ENCODE measurements at places on chromosomes 7 and 10.

DNA sequence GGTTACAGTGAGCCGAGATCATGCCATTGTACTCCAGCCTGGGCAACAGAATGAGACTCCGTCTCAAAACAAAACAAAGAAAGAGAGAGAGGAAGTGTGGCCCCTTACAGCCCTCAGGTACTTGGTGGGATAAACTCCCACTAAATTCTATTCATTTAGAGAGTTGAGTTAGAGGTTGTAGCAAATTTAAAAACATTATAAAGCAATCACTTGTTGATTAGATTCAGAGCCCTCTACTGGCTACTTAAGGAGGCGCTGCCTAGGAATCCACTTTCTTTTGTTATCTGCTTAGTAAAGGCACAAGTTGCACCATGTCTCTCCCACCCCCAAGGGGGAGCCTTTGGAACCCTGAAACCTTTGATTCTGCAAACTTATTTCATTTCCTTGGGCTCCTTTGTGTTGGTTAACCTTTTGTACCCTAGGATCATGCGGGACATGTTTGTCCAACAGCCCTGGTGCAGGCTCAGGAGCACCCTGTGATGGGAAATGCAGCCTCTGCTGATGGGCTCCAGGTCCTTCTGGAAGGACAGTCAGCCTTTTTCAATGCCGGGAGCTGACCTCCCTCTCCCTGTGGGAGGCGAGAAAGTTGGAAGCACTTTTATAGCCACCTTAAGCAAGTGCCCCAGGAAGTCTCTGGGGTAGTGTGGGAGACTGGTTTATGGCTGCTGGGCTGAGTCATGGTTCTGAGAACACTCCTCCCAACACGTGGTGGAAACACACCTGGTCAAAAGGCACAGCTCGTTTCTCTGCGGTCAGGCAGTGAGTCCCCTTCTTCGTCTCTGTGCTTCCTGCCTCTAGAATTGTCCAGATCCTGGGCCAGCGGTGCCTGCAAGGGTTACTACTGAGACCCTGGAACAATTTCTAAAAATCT is 2.3 kb downstream of the HKDC1 start:
- peak; percentile 61 for DNase-seq

DNA sequence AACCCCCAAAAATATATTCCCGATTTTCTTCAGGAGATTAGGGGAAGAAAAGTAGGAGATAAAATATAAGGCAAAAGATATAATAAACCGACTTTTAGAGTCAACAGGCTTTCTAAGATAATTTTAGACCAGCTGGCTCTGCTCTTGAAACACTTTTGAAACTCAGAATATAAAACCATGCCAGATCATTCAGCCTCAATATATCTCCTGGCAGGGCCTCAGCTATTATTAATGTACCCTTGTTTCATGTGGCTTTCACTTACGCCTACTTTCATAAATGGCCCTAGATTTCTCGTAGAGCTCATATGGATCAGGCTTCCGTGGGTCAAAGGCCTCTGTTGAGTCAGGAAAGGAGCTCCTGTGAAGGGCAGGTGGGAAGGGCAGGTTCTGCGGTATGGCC is 396.0 kb downstream of the PHTF2 start:
- no peak for DNase-seq

DNA sequence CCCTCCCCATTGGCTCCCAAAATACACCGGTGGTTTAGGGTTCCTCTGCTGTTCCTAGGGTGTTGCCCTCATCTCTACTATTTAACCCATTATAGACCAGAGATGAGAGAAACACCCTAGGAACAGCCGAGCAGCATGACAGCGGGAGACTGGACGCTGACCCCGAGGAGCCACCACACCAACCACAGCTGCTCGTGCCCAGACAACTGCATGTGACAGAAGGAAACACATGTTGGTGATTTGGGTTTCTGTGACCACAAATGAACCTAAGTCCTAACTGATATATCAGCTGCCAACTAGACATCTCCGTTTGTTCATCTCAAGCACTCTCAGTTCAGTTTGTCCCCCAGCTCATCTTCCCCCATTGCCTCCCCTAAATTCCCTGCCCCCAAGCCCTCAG is 13.4 kb downstream of the CFAP43 start:
- no peak for DNase-seq

- DNase-seq, result peak; percentile 45
Observed at GRCh38 chr10:106384496-106384895, 780.0 kb downstream of the SORCS1 start.

GRCh38 chr7:46557295-46557711 is 636.2 kb upstream of the IGFBP3 start:
- peak; percentile 86 for DNase-seq

DNA sequence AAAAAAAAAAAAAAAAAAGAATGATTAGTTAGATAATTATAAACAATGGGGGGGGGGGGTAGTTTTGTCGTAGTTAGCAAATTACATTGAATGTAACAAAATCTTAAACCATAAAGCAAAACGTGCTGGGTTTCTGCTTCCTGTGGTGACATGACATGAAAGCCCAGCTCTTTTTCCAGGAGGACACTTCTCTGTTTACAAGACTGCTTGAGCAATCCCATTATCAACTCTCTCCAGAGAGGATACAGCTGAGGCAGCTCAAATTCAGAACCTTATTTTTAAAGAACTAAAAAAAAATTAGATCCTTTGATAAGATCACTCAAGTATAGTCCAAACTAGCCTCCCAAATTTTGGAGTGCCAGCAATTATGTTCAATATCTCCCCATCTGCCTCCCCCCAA is 58.6 kb downstream of the ADRB1 start:
- DNase-seq, result no peak

- DNase-seq, result no peak
Observed at GRCh38 chr10:92438220-92438619, 135.7 kb downstream of the IDE start.

- DNase-seq, result peak; percentile 63
Observed at GRCh38 chr7:40698214-40698920, 563.6 kb downstream of the SUGCT start.

GRCh38 chr10:87552248-87552929 is 47.7 kb downstream of the MINPP1 start:
- DNase-seq, result peak; percentile 53

- no peak for DNase-seq
Observed at GRCh38 chr7:117683430-117684175, 189.6 kb downstream of the CTTNBP2 start.

DNA sequence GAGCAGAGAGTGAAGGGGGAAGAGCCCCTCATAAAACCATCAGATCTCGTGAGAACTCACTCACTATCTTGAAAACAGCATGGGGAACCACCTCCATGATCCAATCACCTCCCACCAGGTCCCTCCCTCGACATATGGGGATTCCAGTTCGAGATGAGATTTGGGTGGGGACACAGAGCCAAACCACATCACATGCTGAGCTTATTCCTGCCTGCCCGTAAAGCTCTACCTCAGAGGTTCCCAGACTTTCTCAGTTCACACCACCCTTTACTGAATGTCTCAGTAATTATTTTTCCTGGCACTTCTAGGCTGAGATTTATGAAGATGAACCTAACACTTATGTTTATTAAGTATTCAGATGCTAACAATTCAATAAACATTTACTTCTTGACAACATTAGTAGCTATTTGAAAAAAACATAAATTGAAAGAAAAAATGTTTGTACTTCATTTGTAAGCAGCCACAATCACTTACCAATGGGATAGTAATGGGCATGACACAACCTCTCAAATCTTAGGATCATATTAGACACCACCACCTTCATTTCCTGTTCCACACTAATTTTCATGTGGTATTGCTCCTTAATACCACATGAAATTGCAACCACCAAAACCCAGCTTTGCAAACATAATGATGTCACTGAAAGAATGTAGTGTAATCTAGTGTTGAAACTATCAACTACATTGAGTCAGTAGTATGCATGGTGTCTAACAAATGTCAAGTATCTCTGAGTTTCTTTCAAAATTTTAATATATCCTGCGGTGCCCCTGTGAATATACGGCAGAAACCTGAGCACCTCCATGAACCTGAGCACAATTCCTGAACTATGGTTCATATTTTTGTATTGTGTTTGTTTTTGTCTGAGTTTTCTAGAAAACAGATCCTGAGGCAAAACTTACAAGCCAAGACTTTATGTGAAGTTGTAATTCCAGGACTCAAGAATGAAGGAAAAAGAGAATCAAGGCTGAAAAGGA is 4.5 kb upstream of the DGKI start:
- DNase-seq, result peak; percentile 61

DNA sequence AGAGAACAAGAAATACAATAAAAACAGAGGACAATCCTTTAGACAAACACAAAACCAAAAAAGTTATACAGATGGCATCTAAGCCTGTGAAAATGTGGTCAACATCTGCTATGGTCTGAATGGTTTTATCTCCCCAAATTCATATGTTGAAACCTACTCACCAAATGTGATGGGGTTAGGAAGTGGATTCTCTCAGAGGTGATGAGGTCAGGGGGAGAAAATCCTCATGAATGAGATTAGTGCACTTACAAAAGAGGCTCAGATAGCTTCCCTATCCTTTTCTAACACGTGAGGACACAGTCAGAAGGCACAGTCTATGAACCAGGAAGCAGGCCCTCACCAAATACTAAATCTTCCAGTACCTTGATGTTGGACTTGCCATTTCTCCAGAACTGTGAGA is 147.8 kb upstream of the GPR22 start:
- peak; percentile 41 for DNase-seq

DNA sequence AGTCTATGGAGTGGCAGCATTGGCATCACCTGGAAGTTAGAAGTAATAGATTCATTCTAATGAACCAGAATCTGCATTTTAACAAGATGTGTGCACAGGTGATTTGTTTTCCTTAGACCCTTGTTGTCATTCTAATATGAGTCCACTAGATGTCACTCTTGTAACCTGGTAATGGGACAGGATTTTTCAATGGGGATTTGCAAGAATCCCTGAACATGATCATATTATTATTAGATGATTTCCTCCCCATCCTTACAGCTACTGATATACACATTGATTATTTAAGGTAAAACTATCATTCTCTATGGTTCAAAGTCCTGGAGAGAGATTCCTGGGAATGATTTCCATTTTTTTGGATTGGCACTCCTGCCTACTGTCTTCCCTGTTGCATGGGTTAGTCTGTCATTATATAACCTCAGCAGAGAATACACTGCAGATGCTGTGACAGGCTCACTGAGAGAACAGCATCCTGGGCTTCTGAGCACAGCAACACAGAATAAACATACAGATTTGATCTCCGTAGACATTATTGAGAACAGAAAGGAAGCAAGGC is 194.9 kb downstream of the SUGCT start:
- peak; percentile 72 for DNase-seq

DNA sequence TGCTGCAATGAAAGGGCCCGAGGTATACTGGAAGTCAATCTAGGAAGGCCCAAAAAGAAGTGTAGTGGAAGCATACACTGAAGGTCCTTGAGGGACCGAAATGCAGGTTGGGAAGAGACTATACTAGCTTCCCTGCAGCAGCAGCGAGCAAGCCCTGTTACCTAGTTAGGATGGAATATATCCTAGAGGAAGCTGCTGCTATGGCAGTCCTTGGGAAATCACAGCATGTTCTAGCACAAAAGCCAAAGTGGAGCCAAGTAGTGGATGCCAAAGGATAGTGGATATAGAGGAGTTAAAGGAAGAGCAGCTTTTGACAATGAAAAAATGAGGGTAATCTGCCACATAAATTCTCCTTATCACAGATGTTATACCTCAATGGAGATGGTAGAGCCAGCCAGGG is 123.8 kb upstream of the STARD3NL start:
- no peak for DNase-seq

DNA sequence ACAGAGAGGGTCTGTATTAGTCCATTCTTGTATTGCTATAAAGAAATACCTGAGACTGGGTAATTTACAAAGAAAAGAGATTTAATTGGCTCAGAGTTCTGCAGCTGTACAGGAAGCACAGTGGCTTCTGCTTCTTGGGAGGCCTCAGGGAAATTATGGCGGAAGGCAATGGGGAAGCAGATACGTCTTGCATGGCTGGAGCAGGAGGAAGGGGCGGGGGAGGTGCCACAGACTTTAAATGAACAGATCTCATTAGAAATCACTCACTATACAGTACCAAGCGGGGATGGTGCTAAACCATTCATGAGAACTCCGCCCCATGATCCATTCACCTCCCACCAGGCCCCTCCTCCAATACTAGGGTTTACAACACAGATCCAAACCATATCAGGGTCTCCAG is 3.7 kb upstream of the CALU start:
- no peak for DNase-seq

DNA sequence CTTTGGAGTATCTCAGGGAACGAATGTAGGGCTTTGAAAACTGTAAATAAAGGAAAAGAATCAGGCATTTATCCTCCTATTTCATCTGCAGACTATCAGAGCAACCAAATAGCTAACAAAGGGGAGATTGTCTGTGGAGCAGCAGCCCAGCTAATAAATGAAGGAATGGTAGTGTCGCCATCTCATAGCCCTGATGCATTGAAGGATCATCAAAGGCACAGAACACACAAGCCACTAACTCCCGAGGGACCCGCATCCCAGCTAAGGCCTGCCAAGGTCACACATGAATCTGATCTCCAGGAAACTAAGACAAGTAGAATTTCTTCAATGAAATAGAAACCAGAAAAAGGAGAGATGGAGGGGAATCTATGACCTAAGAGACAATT is 38.2 kb downstream of the CALML5 start:
- peak; percentile 32 for DNase-seq

GRCh38 chr10:118590334-118590733 is 5.1 kb downstream of the PRLHR start:
- peak; percentile 25 for DNase-seq

- DNase-seq, result peak; percentile 53
Observed at GRCh38 chr7:131383417-131384285, 56.0 kb downstream of the MKLN1 start.

DNA sequence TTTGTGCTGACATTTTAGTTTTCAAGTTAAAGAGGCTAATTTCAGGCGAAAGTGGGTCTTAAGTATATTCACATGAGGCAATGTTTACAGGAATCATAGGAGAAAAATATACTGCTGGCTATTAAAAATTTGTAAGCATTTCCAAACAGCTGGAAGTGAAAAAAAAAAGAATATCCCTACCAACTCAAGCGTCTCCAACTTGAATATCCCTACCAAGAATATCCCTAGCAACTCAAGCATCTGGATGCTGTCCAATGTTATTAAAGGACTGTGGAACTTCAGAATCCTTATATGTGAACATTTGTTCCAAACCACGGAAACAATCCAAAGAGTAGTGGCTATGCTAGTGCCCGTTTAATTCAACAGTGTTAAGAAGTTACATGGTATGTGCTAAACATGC is 1303.0 kb downstream of the GATA3 start:
- DNase-seq, result no peak

DNA sequence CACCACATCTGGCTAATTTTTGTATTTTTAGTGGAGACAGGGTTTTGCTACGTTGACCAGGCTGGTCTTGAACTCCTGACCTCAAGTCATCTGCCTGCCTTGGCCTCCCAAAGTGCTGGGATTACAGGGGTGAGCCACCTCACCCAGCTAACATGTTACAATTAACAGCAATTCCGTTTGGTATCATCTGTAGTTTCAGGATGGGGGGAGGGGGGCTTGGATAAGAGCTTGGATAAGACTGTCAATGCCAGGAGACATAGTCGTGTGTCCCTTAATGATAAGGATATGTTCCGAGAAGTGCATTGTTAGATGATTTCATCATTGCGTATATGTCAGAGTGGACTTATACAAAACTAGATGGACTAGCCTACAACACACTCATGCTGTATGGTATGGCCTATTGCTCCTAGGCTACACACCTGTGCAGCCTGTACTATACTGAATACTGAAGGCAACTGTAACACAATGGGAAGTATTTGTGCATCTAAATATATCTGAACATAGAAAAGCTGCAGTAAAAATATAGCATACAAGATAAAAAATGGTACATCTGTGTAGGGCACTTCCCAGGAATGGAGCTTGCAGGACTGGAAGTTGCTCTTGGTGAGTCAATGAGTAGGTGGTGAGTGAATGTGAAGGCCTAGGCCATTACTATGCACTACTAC is 103.9 kb upstream of the TNS3 start:
- DNase-seq, result peak; percentile 48

- DNase-seq, result no peak
Observed at GRCh38 chr7:149443523-149443922, 17.3 kb downstream of the ZNF777 start.
